ENCODE measurements at places on chromosomes 11 and 22.

GRCh38 chr22:30422481-30423300, 2.9 kb upstream of the MTFP1 start:
- peak; percentile 78 for DNase-seq

GRCh38 chr11:61963282-61964057, 4.0 kb downstream of the FTH1 start:
- DNase-seq: peak; percentile 78

- no peak for DNase-seq
These were observed 26.5 kb downstream of the ARHGEF17 start for GRCh38 chr11:73334384-73335203.

GRCh38 chr11:133918608-133919260, 38.0 kb downstream of the IGSF9B start:
- no peak for DNase-seq

DNA sequence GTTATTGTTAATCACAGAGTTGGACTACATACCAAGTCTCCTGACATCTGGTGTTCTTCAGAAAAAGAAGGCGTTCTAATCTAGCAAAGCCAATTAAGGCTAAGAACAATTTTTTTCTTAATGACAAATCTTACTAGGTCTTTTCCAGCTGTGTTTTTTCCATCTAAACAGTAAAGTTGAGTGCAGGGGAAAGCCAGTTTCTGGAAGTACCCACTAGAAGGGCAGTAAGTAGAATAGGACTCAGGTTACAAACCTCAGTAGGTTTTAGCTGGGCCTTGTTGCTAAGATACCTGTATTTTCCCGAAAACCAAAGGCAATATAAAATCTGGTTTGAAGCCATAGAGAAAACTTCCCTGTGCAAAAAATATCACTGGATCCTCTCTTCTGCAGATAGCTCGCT, 351.9 kb downstream of the ETS1 start:
- no peak for DNase-seq

DNA sequence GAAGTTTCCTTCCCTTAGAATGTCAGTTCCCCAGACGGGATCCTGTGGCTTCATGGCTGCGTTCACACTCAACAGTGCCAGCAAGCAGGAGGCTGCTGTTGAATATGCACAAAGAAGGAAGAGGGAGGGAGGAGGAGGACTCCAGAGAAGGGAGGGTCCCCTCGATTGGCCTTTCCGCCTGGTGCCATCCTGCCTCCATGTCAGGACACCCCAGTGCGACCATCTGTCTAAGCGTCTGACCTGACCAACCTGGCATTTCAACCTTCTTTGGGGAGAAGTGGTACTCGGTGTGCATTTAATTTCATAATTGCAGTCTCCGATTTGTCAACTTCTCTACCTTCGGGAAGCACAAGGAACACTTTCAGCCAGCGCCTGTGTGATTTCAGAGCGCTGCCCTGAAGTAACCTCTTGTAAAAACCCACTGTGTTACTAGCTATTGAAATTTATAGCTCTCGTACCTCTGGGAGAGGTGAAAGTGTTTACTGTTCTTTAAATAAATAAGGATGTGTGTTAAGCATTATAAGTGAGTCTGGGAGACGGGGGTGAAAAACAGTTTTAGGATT, 1491.9 kb downstream of the TBC1D22A start:
- no peak for DNase-seq

DNA sequence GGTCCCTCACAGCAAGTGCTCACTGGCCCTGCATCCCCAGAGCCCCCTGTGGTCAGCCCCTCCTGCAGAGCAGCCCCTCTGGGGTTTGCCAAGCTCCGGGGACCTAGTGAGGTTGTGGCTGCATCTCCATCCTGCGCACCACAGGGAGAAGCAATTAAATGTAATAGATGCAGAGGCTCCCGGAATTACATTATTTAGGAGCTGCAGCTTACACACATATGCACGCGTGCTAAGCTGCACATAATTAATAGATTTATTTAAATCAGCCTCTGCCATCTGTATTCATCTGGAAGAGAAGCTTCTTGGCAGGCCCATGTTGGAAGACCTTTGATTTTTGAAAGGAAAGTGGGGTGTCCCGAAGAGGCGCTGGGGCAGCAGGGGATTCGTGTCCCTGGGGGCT, 1271.5 kb downstream of the BRD1 start:
- no peak for DNase-seq

DNA sequence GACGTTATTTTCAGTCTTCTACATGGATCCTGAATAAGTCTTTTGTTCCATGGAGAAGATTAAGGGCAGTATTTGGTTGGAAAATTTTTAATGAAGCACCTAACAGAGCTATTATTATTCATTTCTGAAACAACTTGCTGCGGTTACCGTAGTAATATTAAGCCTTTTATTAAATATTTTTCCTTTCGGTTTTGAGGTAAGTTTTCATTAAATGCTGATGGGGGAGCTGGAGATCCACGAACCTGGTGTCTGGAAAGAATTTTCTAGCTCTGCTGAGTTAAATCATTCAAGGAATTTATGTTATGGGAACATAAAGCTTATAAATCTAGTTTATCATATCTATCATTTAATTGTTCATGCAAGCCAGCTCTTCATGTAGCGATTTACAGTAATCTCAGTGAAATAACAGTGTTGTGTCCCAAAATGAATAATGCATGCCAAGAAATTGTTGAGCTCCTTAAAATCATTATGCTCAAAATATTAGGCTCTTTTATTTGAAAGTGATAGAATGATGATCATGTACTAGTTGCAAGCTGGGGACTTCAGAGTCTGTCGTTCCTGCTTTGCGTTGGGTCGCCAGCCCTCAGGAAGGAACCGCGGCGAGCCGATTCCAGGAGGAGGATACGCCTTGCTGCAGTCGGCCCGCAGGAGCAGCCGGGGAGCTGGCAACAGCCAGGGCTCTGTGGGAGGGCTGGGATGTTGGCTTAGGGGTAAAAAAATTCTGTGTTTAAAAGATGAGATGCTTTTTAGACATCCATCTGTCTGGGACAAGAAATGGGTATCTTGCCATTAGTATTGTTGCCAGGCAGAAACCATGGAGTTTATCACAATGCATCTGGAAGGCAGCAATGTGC, 83.1 kb downstream of the TBC1D22A start:
- DNase-seq: no peak

GRCh38 chr11:10592331-10592730, 23.9 kb upstream of the LYVE1 start:
- no peak for DNase-seq

DNA sequence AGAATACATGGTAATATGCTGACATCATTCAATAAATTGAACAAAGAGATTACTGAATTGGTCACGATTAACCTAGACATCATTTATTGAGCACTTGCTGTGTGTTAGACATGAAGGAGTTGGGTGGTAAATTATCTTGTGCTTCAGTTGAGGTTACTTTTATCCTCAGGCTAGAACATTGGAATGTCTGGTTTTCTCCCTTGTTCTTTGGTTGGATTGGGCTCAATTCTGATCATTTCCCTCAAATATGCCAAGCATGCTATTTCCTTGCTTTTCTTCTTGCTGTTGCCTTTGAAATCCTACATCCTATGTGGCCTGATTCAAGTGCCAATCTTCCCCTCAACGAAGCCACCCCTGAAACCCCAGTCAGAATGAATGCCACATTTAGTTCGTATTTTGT, 65.8 kb downstream of the DEUP1 start:
- DNase-seq: no peak

DNA sequence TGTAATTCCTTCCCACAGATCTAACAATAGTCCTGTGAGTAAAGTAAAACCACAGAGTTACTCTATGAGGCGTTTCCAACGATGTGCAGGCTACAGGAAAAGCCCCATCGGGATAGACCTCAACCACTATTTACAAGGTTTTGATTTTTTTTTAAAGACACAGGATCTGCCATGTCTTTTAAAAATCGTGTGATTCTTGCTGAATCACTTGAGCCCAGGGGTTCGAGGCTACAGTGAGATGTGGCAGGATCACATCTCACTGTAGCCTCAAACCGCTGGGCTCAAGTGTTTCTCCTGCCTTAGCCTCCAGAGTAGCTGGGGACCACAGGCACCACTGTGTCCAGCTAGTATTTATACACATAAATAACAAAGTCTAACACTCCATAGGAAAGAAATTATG, 7.8 kb downstream of the TAF1D start:
- DNase-seq: no peak

DNA sequence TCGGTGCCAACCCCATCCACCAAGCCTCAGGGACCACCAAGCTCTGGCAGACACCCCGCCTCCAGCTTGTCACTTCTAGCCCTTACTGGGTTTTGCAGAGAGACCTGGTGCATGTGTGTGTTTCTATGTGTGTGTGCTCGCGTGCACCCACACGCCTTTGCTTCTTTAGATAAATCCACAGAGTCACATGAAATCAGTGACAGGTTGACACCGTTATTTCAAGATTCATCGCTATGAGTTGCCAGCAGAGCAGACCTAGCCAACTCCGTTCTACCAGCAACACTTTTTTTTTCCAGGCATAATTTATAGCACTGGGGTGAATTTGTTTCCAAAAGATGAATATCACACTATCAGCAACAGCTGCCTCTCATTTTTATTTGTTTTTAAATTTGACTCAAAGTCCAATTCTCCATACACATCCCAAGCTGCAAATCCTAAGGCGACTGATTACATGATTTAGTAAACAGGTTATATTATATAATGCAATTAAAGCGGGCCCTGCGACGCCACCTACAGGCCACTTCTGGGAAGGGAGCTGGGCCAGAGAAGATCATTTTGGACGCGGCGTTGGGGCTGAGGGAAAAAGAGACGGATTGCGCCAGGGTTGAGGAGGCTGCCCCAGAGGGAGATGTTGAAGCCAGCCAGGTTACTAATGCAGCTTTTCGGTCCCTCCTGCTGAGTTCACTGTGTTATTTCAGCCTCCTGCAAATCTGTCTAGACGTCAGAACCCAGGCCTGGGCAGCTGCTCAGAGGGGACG, 150.5 kb downstream of the FEZ1 start:
- DNase-seq: peak; percentile 5

GRCh38 chr22:33579448-33580093, 340.7 kb downstream of the LARGE1 start:
- DNase-seq: peak; percentile 8

DNA sequence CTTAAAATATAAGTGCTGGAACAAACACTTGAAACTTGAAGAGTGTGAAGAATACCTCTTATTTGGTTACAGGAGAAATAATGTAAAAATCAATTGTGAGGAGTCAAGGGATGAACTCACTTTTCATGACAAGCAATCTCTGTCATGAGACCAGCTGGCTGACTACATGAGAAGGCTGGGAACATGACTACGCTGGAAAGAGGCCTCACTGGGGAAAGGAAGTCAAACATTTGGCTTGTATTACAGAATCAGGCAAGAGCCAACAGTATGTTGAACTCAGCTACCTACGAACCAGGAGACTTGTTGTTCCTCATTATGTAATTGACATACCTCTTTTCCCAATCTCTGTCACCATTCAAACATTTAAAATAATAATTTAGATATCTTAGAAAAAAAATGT, 14.4 kb downstream of the DCDC1 start:
- DNase-seq: no peak

- no peak for DNase-seq
These were observed 30.2 kb downstream of the LRP5 start for GRCh38 chr11:68342459-68343158.

- DNase-seq: no peak
These were observed 230.0 kb downstream of the SOX6 start for GRCh38 chr11:16126362-16126761.

DNA sequence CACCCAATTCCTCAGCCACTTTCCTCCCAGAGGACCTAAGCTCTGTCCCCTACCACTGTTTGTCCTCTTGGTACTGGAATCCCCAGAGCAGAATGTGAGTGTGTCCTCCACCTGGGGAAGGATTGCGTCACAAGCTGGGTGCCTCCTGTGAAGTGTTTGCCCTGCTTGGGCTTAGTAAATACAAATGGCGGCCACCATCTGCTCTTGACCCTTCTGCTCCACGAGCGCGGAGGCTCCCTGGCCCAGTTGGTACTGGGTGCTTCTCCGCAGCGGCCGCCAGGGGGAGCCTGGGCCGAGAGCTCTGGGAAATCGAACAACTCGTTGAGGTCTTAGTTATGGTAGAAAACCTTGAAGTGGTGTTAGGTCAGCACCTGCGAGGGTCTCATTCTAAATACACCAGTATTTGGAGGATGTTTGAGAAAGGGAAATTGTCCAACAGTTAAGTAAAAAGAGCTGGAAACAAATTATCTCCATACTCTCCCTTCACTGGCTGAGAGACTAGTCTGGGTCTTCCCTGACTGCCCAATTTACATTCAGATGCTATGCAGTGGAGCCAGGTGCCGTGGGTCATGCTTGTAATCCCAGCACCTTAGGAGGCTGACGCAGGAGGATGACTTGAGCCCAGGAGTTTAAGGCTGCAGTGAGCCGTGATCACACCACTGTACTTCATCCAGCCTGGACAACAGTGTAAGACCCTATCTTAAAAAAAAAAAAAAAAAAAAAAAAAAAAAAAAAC, 74.6 kb upstream of the TEAD1 start:
- peak; percentile 12 for DNase-seq
